ENCODE measurements at places on chromosomes 4 and X.

- DNase-seq, result no peak
These were observed 9.1 kb downstream of the IL13RA1 start for GRCh38 chrX:118736394-118737010.

DNA sequence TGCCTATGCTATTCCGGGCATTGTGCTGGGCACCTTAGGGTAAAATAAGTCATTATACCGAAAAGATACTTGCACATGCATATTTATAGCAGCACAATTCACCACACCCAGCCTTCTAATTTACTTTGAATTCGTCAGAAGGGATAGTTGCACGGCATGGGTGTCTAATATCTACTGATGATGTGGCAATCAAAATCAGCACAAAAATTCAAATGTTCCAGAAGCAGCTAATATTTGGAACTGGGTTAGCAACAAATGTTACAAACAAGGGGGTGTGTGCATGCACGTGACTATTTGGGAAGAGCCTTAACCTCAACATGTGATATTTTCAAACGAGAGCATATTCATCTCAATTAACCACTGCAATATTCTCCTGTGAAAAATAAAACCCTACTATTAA is 79.7 kb upstream of the PRSS48 start:
- DNase-seq, result no peak

DNA sequence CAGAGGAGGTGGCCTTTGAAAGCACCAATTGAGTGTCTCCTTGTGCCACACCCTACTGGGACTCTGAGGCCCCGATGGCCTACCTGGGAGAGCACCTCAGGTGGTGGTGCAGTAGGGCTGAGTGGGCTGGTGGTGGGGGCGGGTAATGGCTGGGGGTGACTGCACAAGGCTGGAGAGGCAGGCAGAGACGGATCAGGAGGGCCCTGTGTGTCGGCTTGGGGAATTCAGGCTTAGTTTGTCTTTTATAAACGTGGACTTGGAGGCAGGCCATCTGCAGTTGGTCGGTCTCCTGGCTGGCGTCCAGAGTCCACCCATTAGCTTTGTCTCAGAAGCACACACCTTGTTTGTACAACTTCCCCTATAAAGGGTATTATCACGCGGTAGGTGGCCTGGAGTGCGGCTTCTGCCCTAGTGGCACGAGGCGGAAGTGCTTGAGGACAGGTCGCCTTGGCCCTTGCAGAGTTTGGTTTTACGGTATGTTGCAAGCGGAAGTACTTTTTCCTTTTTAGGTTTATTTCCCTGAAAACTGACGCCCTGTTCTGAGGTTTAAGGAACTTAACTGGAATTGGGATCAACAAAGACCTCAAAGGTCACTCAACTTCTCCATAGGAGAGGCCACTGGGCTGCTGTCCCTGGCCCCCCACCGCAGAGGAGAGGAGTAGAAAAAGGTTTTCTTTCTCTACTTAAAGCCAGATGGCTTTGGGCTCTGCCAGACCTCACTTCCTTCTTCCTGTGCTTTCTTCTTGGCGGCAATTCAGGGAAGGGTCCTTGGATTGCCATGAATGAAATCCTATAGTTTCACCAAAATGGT is 8.0 kb downstream of the TBC1D14 start:
- DNase-seq, result peak; percentile 17

GRCh38 chr4:88681209-88681608 is 16.4 kb downstream of the NAP1L5 start:
- no peak for DNase-seq

DNA sequence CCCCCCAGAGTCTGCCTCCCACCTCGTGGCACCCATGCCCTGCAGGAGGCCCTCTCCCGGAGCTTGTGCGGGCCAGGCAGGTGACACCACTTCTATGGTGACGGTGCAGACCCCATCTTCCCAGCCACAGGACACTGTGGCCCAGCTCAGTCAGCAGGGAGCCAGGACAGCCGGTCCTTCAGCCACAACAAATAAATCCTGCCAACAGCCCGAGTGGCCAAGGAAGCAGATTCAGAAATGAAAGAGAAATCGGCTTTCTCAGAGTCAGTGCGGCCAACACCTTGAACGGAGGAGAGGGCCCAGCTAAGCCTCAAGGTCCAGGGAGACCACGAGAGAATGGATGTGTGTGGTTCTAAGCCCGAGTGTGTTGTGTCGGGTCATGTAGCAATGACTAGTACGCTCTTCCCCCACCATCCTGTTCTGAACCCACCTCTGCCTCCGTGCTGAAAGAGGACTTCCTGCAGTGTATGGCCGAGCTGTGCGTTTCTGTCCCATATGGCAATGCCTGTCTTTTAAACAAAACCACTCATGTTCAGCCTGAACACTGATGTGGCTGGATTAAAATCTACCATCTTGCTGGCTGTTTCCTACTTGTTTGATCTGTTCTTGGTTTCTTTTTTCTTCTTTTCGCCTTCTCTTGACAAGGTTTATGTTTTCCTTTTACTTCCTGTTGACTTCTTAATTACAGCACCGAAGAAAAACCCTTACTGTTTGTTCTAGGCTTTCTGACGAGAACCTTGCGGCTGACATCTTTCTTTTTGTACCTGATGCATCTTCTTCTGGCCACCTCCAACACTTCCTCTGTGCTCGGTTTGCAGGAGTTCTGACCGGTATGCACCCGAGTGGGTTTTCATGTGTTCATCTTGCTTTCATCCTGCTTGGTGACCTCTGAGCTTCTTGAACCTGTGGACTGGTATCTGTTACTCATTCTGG is 53.1 kb downstream of the GAK start:
- no peak for DNase-seq

- no peak for DNase-seq
These were observed 89.2 kb upstream of the RAPGEF2 start for GRCh38 chr4:159013692-159014091.

DNA sequence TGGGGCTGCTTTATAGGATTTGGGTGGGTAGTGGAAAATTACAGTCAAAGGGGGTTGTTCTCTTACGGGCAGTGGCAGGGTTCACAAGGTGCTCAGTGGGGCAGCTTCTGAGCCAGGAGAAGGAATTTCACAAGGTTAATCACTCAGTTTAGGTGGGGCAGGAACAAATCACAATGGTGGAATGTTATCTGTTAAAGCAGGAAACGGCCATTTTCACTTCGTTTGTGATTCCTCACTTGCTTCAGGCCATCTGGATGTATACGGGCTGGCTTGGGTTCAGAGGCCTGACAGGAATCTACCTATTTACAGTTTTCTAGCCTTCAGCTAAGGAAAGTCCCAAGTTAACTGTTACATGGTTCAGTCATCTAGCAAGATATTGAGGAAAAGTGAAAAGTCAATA is 1003.5 kb downstream of the STPG2 start:
- no peak for DNase-seq

GRCh38 chr4:68342134-68342533 is 7.8 kb downstream of the YTHDC1 start:
- DNase-seq, result no peak

DNA sequence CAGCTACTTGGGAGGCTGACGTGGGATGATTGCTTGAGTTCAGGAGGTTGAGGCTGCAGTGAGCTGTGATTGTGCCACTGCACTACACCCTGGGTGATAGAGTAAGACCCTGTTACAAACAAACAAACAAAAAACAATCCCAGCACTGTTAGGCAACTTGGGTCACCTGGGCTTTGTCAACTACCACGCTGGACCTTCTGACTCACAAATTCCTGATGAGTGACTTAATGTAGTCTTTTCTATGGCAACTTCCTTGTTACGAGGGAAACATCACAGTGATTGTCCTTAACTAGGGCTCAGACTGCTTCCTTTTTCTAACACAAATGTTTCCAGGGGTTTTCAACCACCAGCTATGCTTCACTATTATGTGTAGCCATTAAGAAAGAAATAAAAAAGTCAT is 128.8 kb upstream of the GPC4 start:
- DNase-seq, result no peak

- DNase-seq, result no peak
These were observed 87.8 kb upstream of the ACSL1 start for GRCh38 chr4:184913356-184914143.

GRCh38 chr4:6594826-6595355 is 19.9 kb downstream of the MAN2B2 start:
- DNase-seq, result no peak

DNA sequence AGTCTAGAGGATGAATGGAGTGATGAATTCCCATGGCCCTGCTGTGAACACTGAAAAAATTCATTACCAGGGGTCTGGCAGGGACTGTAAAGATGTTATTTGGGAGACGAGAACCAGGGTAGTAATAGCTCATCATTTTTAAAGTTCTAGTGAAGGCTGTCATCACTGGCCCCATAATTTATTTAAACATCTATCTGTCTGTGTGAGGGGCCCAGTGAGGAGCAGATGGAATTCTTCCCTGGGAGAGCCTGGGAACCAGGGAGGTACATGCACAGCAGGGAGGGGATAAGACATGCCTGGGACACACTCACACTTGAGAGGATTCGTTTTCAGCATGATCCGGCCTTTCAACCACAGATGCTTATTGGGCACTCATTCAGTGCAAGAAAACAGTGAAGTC is 162.0 kb downstream of the PDGFRA start:
- DNase-seq, result no peak

- DNase-seq, result no peak
These were observed 150.9 kb downstream of the SPRY1 start for GRCh38 chr4:123547216-123548165.

GRCh38 chr4:127239902-127240763 is 392.6 kb upstream of the INTU start:
- no peak for DNase-seq

DNA sequence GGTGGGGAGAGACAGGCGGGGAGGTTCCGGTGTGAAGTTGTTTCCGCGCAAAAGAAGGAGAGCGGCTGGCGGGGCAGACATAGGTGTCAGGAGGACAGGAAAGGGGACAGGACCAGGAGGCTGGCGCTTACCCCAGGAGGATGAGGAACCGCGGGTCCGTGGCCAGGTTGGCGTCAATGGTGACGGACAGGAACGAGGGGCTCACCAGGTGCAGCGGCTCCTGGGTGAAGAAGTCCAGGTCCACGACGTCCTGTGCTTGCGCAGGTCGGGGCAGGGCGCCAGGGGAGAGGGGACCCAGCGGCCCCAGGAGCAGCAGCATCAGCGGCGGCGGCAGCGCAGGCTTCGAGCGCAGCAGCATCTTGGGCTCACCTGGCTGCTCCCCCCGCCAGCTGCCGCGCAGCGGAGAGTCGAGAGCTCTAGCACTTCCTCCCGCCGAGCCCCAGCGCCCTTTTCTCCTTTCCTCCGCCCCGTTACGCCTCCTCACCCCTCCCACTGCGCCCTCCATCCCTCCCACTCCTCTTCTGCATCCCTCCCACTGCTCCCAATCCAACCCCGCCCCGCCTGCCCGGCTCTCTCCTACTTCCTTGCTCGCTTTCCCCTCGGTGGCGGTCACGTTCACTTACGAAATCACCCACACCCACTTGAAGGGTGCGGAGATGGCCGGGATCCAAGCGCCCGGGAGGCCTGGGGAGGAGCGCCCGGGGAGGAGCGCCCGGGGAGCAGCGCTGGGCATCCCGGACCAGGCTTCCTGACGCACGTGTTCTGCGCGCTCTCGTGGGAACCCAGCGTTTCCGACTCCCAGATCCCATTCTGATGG is at the start of gene HPSE:
TSS of gene HPSE (minus strand) at position 424 of the 817 bp plus-strand sequence. CDS start at position 358, 66 bp downstream.
- peak; percentile 50 for DNase-seq

- no peak for DNase-seq
These were observed 137.1 kb downstream of the ARHGAP6 start for GRCh38 chrX:11528623-11529022.

- DNase-seq, result no peak
These were observed 110.1 kb downstream of the NHSL2 start for GRCh38 chrX:72020788-72021187.

DNA sequence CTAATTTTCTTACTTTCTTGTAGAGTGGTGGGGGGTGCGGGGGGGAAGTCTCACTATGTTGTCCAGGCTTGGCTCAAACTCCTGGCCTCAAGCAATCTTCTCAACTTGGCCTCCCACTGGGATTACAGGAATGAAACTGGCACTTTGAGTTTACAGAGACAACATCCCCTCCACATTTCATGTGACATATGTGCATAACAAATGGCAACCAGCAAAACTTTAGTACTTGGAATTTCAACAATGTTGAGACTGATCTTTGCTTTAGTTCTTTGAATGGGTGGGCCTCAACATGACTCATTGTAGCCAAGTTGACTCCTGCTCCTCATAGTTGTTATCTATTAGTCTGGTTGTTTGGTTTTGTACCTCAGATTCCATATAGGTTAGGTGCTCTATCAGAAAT is 11.4 kb upstream of the FMR1 start:
- DNase-seq, result no peak

All from effector CD8-positive, alpha-beta T cell (primary cell).